A549 treated with AZD2906 at 1 μM for 4 hours (cell line): ENCODE measurements at places on chromosomes 6 and 20. TPM values are rescaled to one million over a fixed set of nuclear protein-coding genes. Genes with fewer than 3 reads are reported as not detected.

The HINT3 gene
- total RNA-seq: 5.7 to 6.6 TPM (median 6.1 TPM) in 5 replicates

The PROKR2 gene
- total RNA-seq: not detected in 5 replicates

The COL9A1 gene
- 0.06 TPM in 1 of 5 replicates, not detected in the others for total RNA-seq

The PSMB8 gene
- 18.4 to 21.4 TPM (median 19.4 TPM) in 5 replicates for total RNA-seq

The TMEM181 gene
- 12.0 to 14.6 TPM (median 13.1 TPM) in 5 replicates for total RNA-seq

The GPSM3 gene
- 0.34 to 0.40 TPM (median 0.35 TPM) in 5 replicates for total RNA-seq

The ADAM33 gene
- 0.04 to 0.09 TPM (median 0.06 TPM) in 5 replicates for total RNA-seq

The CBLN4 gene
- total RNA-seq: not detected in 5 replicates

The DLK2 gene
- total RNA-seq: 5.6 to 9.0 TPM (median 8.9 TPM) in 5 replicates

The PRSS35 gene
- total RNA-seq: 0.06 to 0.14 TPM (median 0.06 TPM) in 5 replicates

The SEL1L2 gene
- not detected in 5 replicates for total RNA-seq

The MED23 gene
- total RNA-seq: 5.9 to 7.1 TPM (median 6.3 TPM) in 5 replicates

The HCRTR2 gene
- not detected in 5 replicates for total RNA-seq

The ARFGEF3 gene
- total RNA-seq: 0.45 to 0.59 TPM (median 0.53 TPM) in 5 replicates

The GRIK2 gene
- total RNA-seq: 0.34 to 0.58 TPM (median 0.46 TPM) in 5 replicates

The TMEM30A gene
- total RNA-seq: 28.7 to 40.0 TPM (median 38.3 TPM) in 5 replicates

The SLC44A4 gene
- 0.05 TPM in 3 of 5 replicates, not detected in the others for total RNA-seq
